ENCODE measurements at places on chromosomes 11 and 22. TPM values are rescaled to one million over a fixed set of nuclear protein-coding genes. Genes with fewer than 3 reads are reported as not detected.

GRCh38 chr22:44438481-44439131 lies 59.4 kb downstream of the RTL6 start:
- H3K36me3 ChIP-seq = no peaks in the 10 kb centered on the region
- H3K4me3 ChIP-seq = no peak overlapping the region
- H3K4me1 ChIP-seq = no peaks in the 10 kb centered on the region
- H3K27me3 ChIP-seq = no peaks in the 10 kb centered on the region
- no peak for DNase-seq

- no peaks in the 10 kb centered on the region for H3K4me1 ChIP-seq
- H3K27ac ChIP-seq = no peak overlapping the region
- H3K27me3 ChIP-seq = no peaks in the 10 kb centered on the region
- H3K4me3 ChIP-seq = no peak overlapping the region
- no peaks in the 10 kb centered on the region for H3K36me3 ChIP-seq
Observed at GRCh38 chr11:75031224-75031753, 42.6 kb downstream of the NEU3 start.

DNA sequence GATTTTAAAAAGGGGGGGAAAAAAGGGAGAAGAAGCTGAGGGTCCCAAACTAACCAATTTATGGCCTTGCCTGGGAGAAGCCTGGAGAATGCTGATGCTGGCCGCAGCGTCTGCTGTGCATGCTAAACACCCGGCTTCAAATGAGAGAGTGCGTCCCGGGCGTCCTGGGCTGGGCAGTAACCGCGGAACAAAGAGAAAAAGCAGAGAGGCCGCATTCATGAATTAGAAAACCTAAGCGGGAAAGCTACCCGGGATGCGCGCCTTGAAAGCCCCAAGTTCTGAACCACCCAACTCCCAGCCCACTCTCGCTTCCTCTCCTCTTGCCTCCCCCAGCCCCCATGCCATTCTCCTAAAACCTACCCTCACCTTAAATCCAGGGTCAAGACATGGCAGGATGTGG lies 6.5 kb downstream of the MN1 start:
- peak overlapping the region; percentile 80 for H3K27ac ChIP-seq
- no peak for DNase-seq
- H3K36me3 ChIP-seq = no peaks in the 10 kb centered on the region
- no peaks in the 10 kb centered on the region for H3K4me1 ChIP-seq
- H3K4me3 ChIP-seq = peak overlapping the region; percentile 27

- no peak overlapping the region for H3K4me3 ChIP-seq
- no peaks in the 10 kb centered on the region for H3K4me1 ChIP-seq
- DNase-seq = no peak
- H3K36me3 ChIP-seq = no peaks in the 10 kb centered on the region
Observed at GRCh38 chr22:23147617-23148387, 2.5 kb downstream of the RAB36 start.

DNA sequence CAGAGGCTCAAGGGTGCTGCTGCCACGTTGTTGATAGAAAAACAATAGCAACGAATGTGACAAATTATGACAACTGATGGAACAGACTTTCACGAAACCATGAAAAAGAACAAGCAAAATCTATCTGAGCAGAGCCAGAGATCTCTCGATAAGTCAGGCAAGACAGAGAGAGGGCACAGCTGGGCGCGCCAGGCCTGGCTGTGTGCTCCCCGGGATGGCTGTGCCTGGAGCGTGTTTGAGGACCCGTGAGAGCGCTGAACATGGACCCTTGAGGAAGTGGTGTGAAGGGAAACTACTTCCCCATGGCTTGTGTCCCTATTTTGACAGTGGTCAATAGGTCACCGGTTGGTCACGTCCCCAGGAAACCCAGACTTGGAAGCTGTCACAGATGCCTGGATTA lies 83.1 kb upstream of the FGF3 start:
- H3K4me1 ChIP-seq = no peaks in the 10 kb centered on the region
- DNase-seq = peak; percentile 26
- H3K4me3 ChIP-seq = no peak overlapping the region
- H3K36me3 ChIP-seq = no peaks in the 10 kb centered on the region
- no peak overlapping the region for H3K27ac ChIP-seq

DNA sequence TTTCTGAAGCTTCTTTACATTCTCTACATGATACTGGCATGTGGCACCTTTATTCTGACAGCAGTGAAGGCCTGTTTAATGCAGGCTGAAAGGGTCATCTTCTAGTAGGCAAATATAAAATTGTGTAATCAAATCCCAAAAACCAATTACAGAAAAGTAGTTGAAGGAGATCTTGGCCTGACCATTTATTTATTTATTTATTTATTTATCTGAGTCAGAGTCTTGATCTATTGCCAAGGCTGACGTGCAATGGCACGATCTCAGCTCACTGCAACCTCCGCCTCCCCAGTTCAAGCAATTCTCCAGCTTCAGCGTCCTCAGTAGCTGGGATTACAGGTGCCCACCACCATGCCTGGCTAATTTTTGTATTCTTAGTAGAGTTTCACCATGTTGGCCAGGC lies 22.7 kb upstream of the CECR2 start:
- no peak for DNase-seq
- no peaks in the 10 kb centered on the region for H3K4me1 ChIP-seq

- H3K27me3 ChIP-seq = no peaks in the 10 kb centered on the region
- no peaks in the 10 kb centered on the region for H3K4me1 ChIP-seq
- H3K4me3 ChIP-seq = no peak overlapping the region
- H3K27ac ChIP-seq = no peak overlapping the region
- no peaks in the 10 kb centered on the region for H3K36me3 ChIP-seq
Observed at GRCh38 chr11:22430141-22430541, 92.0 kb downstream of the SLC17A6 start.

DNA sequence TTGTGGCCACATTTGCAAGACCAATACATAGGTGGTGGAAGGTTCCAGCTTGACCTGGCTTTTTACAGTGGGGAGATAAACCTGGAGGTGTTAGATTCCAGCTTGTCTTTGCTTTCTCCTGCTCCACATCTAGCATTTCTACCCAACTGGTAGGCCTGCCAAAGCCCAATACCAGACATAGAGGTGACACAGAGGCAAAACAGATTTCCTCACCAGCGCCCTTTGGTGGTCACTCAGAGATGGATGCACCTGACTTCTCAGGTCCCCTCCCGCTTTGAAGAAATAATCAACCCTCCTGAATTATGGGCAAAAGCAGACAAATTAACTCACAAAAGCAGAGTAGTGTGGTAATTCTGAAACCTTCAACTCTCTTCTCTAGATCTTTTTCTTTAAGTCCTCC lies 1356.2 kb downstream of the FAM181B start:
- no peak overlapping the region for H3K4me3 ChIP-seq
- no peaks in the 10 kb centered on the region for H3K4me1 ChIP-seq
- no peak overlapping the region for H3K27ac ChIP-seq
- H3K36me3 ChIP-seq = no peaks in the 10 kb centered on the region
- DNase-seq = no peak
- H3K27me3 ChIP-seq = no peaks in the 10 kb centered on the region

DNA sequence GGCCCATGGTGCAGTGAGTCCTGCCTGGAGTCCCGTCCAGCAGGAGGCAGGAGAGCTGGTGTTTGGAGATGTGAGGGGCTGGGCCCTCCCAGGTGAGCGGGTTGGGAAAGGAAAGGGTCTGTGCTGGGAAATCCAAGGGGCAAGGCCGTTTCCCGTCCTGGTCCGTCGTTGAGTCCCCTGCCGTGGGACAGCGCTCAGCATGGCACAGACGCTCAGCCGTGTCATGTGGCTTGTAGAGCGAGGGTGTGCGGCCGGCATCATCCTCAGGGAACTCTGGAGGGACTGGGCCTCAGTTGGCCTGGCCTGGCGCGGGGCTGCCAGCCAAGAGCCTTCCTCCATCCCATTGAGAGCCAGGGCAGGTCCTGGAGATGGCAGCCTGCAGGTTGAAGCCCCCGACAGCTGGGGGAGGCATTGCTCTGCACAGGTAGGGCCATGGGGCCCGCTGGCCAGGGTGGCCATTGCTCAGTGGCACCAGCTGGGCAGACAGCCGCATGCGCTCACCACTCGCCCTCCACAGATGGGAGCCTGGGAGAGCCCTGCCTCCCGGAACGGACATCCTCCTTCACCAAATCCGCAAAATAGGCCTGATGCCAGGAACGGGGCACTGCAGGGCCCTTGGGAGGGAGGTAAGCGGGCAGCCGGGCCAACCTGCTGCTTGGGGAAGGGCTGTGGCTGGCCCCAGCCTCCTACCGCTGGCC lies 28.7 kb downstream of the KCNQ1 start:
- H3K4me1 ChIP-seq = no peaks in the 10 kb centered on the region
- no peak overlapping the region for H3K4me3 ChIP-seq
- no peaks in the 10 kb centered on the region for H3K27me3 ChIP-seq
- H3K36me3 ChIP-seq = no peaks in the 10 kb centered on the region
- no peak for DNase-seq

Gene SCN2B
- total RNA-seq = 0.78 TPM

Gene MPPED1
- total RNA-seq = not detected

Gene BDNF
- total RNA-seq = 6.2 TPM

Gene TEX54
- total RNA-seq = not detected

Gene OR8D1
- total RNA-seq = not detected

Gene KCNJ11
- 1.0 TPM for total RNA-seq
